ENCODE measurements at places on chromosomes 3 and 15. TPM values are rescaled to one million over a fixed set of nuclear protein-coding genes. Genes with fewer than 3 reads are reported as not detected.
A peak's percentile ranks its signal among the peaks of the same experiment; 100 is the strongest.

DNA sequence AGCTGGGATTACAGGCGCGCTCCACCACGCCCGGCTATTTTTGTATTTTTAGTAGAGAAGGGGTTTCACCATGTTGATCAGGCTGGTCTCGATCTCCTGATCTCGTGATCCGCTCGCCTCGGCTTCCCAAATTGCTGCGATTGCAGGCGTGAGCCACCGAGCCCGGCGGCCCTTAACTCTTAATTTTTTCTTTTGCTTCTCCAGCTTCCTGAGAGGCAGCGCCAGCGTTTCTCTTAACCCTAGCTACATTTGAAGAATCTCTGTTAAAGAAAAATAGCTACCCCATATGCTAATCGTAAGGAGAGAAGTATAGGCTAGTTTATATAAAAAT is 465 bp upstream of the GK5 start:
- no peak for DNase-seq

- no peak for DNase-seq
These were observed 339.9 kb upstream of the RBMS3 start for GRCh38 chr3:28940994-28941393.

DNA sequence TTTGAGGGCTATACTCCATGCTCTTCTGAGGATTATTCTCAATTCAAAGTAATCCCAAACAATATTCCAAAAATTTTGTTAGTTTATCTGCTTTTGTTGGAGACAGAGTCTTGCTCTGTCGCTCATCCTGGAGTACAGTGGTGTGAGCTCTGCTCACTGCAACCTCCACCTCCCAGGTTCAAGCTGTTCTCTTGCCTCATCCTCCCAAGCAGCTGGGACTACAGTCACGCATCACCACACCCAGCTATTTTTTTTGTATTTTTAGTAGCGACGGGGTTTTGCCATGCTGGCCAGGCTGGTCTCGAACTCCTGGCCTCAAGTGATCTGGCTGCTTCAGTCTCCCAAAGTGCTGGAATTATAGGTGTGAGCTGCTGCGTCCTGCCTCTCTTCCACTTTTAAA is 39.1 kb downstream of the MEF2A start:
- no peak for DNase-seq

- no peak for DNase-seq
These were observed 54.7 kb downstream of the RPL22L1 start for GRCh38 chr3:170815340-170815739.

DNA sequence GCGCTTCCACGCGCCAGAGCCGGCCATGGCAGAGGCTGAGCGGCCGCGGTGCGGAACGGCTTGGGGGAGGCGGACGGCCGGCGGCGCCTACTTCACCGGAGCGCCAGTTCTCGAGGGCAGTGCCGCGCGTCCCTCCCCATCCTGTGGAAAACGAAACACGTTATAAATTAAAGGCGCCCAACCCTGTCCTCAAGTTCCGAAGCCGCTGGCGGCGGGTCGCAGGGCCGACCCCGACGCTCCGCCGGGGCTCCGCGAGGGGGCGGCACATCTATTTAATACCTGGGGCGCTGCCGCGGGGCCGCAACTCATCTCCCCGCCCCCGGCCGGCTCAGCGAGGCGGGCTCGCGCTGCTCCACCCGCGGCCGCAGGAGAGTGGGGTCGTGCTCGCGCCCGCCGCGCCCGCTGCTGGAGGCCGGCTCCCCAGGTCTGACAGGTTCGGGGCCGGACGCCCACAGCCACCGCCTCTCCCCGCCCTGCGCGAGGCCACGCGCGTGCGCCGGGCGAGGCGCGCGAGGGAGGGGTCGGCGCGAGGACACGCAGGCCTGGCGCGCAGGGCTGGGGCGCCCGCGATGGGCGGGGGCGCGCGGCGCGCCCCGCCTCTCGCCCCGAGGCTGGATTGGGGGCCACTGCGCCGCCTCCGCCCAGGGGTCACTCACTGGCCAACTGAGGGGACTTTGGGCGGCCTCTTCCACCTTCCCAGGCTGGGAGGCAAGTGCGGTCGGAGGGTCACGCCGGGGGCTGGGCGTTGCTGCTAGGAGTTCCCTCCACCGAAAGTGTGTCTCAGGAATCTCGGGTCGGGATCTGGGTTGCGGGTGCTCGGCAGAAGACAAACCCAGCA is at the start of gene SLC30A4:
Gene SLC30A4 (minus strand): TSS at position 428 of the 838 bp plus-strand sequence. CDS start 401 bp downstream, at position 27.
- peak; percentile 75 for DNase-seq

- no peak for DNase-seq
These were observed 2.2 kb upstream of the ULK3 start for GRCh38 chr15:74845208-74845568.

DNA sequence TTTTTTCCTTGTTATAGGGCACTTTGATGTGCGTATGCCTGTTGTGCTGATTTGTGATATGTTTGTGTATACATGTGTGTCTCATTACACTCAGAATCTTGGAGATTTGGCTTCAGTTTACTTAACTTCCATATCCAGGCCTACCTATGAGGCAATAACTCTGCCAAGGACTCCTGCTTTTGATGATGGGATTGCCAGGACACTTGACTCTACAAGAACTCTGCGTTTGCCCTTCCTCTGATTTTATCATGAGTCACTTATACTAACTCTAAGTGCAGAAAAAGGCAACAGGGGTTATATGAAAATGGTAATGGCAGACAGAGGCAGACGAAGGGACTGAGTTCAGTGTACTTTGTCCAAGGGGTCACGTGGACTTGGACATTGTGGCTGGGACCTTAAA is 33.6 kb downstream of the MCTP2 start:
- no peak for DNase-seq

DNA sequence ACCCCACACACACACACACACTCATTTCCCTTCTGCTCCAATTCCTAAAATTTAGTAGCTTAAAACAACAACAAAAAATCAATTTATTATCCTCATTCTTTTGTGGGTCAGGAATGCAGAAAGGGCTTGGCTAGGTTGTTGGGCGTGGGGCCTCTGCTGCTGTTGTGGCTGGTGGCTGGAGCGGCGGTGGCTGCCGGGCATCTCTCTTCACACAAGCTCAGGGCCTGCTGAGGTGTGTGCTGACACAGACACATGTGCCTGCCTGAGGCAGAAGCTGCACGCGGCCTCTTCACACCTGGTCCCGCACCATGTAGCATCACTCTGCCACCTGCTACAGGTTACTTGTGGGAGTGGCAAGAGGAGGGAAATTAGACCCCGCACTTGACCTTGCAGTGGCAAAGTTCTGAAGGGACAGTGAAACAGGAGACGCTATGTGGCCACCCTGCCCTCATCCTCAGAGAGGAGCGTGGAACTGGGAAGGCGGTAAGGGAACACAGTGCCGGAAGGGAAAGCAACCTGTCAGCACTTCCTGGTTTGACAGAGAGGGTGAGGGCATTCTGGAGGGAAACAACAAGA is 64.0 kb upstream of the PRR20G start:
- no peak for DNase-seq

GRCh38 chr3:109047366-109047765 is 70.6 kb downstream of the MORC1 start:
- no peak for DNase-seq

- DNase-seq = no peak
These were observed 19.2 kb downstream of the EID1 start for GRCh38 chr15:48896869-48897814.

DNA sequence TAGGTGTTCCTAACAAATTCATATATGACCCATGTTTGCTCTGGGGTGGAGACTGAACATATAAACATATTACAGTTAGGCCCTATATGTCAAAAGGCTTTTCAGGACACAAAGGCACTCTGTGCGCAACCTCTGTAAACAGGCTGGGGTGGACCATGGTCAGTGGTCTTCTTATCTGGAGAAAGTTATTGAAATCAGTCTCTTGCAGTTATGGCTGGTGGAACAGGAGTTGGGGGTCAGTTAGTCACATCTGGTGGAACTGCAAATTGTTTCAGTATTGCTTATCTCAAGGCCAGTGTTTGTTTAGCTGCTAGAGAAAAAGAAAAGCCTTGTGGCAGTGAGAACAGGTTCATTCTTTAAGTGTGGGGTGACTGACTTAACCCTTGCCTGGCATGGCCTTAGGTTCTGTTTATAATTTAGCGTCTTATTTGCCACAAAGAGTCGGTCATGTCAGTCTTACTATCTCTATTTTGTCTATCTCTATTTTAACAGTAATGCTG is 5.9 kb upstream of the GP9 start:
- DNase-seq = no peak

DNA sequence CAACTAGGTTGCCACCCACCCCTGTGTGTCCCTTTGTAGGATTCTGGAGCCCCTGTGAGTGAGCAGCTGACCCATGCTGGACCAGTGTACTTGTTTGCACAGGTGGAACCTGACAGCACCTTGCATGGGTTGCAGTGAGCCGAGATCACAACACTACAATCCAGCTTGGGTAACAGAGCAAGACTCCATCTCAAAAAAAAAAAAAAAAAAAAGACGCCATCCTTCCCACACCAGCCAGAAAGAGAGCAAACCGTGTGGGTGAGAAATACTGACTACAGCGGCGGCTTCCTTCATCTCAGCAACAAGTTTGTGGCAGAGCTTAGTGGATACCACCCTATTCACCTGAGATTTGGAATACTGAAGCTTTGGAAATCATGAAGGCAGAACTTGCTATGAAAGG is 746 bp upstream of the CD80 start:
- DNase-seq = no peak

GRCh38 chr15:51348688-51349087 is 7.2 kb downstream of the GLDN start:
- no peak for DNase-seq

DNA sequence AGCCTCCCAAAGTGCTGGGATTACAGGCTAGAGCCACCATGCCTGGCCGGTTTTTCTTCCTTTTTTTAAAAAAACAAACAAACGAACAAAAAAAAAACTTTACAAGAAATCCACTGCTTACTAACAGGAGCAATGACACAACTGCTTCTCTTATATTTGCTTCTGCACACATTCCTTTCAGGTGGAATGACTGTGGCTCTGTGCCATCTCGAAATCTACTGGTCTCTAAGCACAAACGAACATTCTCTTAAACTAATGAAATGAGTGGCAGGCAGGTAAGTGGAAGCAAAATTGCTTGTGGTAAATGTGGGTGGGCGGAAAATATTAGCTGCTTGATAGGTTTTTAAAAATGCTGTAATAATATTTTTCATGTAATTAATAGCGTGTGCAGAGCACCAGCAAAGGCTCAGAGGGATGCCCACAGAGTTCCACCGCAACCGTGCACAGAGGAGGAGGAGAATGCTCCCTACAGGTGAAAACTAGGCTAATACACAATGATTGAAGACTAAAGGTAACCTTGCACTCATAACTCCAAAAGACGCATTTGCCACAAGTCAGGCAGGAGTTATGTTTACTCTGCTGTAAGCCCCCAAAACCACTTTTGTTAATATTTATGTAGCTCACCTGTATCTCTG is 77.4 kb downstream of the LSAMP start:
- peak; percentile 72 for DNase-seq

DNA sequence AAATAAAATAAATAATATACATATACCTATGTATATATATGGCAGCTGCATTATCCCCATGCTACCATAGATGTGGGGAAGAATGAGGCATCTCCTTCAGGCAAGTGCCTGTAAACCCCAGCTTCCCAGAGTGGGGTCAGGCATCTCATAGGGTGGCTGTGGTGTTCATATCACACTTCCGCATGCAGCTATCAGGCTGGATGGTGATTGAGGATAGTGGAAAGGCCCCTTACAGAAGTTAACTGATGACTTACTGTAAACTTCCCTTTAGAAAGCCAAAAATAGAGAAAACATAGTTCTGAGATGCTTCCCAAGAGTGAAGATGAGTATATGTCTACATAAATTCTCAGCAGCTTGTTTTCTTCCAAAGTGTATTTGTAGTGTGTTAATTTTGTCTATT is 3.5 kb upstream of the PP2D1 start:
- DNase-seq = no peak

GRCh38 chr3:192187485-192188051 is 539.8 kb downstream of the FGF12 start:
- no peak for DNase-seq

DNA sequence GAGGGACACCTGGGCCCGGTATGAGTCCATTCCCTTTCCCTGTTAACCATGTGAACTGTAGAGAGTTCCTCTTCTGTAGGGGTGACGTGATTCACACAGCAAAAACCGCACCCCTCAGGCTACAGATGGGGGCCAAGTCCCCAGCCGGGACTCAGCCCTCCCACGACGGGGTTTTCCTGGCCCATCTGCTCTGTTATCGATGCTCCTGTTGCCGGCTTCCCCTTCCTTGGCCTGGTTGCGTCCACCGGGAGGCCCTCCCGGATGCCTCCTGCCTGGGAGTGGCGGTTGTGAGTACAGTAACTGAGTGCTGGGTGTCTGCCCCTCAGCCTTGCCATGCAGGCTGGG is 817 bp upstream of the PLXNA1 start:
- DNase-seq = no peak

DNA sequence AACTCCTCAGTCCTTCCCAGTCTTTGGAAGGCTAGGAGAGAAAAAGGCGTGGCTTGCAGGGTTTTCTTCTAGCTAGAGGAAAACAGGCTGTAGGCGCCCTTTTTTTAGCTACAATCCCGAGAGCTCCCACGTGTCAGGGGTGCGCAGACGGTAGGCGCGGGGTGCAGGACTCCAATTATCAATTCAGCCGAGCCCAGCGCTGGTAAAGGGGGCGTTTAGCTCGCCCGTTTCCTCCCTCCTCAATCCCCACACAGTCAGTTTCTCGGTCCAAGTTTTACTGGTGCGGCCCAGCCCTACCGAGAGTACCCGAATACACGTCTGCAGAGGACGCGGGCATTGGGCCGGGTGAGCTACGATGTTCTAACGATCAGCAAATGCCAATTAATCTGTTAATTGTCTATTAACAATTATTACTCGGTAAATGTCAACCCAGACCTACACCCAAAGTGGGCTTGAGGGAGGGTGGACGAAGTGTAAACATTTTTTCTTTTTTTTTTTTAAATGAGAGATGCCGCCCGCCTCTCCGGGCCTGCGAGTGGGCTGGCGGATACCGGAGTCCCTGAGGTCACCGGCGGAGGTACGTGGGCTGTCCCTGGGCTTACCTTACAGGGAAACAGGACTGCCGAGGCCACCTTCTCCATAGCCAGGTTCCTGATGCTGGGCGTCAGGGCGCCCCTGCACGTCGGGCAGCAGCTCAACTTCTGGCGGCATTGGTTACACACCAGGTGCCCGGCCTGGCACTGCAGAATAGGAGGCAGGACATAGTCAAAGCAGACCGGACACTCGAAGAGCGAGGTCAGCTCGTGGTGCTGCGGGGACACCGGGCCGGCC is 923 bp downstream of the SIAH2 start:
- peak; percentile 75 for DNase-seq

DNA sequence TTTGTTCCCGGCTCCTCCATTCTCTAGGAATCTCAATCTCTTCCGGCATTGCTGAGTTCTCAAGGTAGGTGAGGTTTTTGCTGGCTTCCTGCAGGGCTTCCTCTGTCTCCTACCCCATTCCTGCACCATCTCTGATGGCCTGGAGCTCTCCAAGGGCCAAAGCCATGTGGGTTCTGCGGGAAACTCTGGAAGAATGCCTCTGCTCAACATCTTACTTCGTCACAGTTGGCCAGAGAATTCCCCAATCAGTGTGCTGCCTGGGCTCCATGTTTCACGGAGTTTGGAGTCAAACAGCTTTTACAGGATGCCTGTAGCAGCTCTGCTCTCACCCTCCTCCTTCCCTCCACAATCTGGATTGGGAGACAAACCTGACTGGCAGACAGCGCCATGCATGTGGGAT is 253.9 kb upstream of the HES1 start:
- DNase-seq = no peak

Gene ACTC1
- total RNA-seq = not detected

Gene PLAAT1
- total RNA-seq = not detected

Gene C2CD4A
- total RNA-seq = not detected

Gene ARHGAP31
- total RNA-seq = not detected

Gene SEMA3B
- total RNA-seq = 68.1 TPM

Gene FGF12
- total RNA-seq = not detected

Gene PP2D1
- not detected for total RNA-seq

Data from G401 (cell line).